ENCODE measurements at places on chromosomes 16 and 17.
A peak's percentile ranks its signal among the peaks of the same experiment; 100 is the strongest.

DNA sequence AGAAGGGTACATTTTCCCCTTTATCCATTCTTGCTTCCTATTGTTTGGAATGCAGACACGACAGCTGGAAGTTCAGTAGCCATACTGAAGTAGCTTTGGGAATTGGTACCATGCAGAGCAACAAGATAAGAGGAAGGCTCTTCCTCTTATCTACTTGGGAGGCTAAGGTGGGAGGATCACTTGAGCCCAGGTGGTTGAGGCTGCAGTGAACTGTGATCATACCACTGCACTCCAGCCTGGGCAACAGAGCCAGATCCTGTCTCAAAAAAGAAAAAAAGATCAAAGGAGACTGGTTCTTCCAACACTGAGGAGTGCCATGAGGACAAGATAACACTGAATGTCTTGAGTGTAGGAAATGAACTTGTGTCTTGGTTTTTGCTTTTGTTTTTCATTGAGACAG, 16.0 kb upstream of the RANGRF start:
- no peak for DNase-seq

- no peak for DNase-seq
Observed at GRCh38 chr17:31476525-31477416, 85.3 kb downstream of the RAB11FIP4 start.

- DNase-seq, result no peak
Observed at GRCh38 chr16:2233872-2234812, 2.1 kb upstream of the DNASE1L2 start.

- DNase-seq, result peak; percentile 77
Observed at GRCh38 chr17:76382351-76382802, 2.0 kb upstream of the SPHK1 start.

DNA sequence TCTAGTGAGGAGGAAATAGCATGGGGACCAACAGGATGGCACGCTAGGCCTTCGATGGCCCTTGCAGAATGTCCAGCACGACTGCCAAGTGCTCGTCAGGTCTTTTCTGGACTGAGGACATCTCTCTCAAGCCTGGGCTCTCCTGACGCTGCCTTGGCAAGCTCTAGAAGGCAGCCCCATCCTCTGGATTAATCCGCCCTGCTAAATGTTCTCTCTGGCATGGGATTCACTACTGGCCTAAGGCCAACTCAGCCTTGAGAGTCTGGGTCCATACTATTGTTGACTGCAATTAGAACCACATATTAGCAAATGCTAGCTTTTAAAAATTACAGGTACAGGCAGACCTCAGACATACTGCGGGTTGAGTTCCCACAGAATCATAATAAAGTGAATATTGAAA, 2.5 kb upstream of the CEP295NL start:
- no peak for DNase-seq

DNA sequence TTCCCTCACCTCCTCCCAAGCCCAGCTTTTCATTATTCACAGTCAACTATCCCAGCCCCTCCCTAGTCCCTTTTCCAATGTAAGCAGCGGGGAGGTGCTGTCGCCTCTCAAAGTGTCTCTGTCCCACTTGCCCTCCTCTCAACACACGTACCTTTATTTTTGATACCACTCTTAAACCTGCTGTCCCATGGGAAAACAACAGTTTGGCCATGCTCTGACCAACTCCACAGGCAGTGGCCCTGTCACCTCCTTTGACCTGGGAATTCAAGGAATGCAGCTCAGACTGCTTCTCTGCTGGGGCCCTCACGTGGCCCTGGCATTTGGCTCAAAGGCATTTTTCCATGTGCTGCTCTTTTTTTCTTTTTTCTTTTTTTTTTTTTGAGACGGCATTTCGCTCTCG, 4.2 kb downstream of the LYRM9 start:
- peak; percentile 35 for DNase-seq

GRCh38 chr16:82157836-82158235, 12.2 kb downstream of the MPHOSPH6 start:
- DNase-seq, result no peak
